ENCODE measurements at places on chromosomes 3 and 15.

DNA sequence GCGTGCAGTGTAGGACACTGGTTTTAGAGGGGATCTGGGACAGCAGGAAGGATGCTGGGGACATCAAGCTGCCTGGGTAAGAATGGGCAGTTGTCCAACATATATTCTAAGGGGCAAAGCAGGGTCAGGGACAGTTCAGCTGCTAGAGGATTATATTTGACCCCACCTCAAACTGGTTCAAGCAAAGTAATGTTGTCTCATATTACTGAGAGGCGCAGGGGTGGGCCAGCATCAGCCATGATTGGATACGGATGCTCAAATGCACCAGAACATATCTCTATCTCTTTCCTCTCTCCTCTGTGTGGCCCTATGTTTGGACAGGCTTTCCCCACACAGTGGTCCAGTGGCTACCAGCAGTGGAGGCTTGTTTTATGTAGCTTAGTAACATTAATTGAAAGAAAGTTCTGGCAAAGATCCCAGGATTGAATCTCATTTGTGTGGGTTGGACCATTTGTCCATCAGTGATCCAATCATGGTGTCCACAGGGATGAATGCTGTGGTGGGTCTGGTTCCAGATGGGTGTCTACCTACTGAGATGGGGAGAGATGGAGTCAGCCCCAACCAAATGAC is 49.8 kb upstream of the RGMA start:
- no peak for DNase-seq

DNA sequence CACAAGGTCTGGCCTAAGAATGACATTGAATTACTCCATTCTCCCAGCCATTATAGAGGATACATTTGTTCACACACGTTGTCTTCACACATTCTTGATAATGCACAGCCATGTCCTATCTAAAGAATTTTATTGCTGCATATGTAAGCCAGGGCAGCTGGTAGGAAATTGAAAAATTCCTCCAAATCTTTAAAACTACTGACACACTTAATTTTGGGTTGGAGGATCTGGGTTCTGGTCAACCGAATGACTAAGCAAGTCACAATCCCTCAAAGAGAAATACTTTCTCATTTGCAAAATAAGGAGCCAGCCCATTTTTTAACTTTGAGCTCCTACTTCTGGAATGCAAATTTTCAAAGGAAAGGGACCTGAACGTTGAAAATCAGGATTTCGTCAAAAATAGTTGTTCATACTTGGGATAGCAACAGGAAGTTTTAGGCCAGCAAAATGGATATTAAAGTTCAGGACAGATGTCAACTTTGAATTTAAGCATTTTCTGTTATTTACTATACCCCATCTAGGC is 638.3 kb downstream of the NTRK3 start:
- no peak for DNase-seq

DNA sequence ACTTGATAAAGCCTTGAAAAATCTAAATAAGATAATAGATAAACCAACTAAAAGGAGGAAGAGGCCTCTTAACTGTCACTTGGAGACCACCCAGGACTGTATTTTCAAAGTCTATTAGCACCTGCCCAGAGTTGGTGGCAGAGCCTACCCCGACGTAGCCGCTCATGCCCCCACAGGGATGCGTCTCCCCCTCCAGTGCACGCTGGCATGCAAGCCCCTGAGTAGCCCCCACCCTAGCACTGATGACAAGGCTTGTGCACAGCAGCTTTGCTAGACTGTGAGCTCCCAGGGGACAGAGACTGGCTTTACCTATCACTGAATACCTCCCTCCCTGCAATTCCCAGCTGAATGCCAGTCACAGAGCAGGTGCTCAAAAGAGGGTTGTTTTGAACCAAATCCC is 54.1 kb upstream of the HES1 start:
- DNase-seq, result no peak

DNA sequence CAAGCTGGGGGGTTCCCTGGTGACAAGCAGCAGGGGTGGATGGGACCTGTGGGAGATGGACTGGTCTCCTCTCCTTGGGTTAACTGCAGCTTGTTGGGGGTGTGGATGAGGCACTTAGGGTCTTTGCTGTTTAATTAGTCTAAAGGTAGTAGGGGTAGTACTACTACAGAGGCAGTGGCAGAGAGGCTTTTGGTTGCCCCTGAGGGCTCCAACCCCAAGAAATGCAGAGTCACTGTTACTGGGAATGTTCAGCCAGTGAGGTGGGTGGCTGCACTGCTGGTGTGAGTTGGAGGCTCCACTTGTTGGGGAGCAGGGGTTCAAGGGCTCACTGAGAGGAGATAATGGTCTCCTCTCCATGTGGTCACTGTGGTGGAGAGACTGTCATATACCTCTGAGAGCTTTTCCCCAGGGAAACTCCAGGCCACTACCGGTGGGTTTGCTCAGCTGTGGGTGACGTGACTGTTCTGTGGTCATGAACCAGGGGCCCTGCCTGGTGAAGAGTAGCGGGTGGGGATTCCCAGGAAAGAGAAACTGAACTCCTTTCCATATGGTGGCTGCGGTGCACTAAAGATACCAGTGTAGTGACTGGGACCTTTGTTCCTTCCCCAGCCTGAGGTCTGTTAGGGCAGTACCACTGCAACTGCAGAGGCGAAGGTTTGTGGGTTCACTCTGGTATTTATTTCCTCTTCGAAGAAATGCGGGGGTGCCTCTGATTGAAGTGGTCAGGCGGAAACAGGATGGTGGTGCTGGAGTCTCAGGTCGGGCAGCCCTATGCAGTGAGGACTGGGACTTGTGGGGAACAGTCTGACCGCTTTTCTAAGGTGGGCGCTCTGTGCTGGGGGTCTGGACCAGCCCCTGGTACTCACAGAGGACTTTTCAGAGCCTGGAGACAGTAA is 68.9 kb upstream of the TNFSF10 start:
- DNase-seq, result peak; percentile 52

- DNase-seq, result no peak
Observed at GRCh38 chr3:4241595-4242170, 61.5 kb upstream of the SETMAR start.

- no peak for DNase-seq
Observed at GRCh38 chr3:114839476-114839875, 307.6 kb downstream of the ZBTB20 start.

- DNase-seq, result no peak
Observed at GRCh38 chr15:101148166-101148880, 103.5 kb downstream of the CHSY1 start.

Measured in stimulated activated CD8-positive, alpha-beta memory T cell treated with anti-CD3 and anti-CD28 coated beads, Interleukin-12 subunit alpha, Interleukin-12 subunit beta, amount 100 ng/mL, for 1 hour (primary cell).